ENCODE measurements at places on chromosomes 1 and 21. TPM values are rescaled to one million over a fixed set of nuclear protein-coding genes. Genes with fewer than 3 reads are reported as not detected.

The GBP7 gene
- 0.11 TPM for total RNA-seq

GRCh38 chr1:208047476-208047934 lies 136.6 kb upstream of the CD34 start:
- H3K4me3 ChIP-seq = no peak overlapping the region
- no peak for DNase-seq
- no peak overlapping the region for H3K27ac ChIP-seq
- peaks cover 9% of the 10 kb centered on the region for H3K27me3 ChIP-seq
- H3K36me3 ChIP-seq = no peaks in the 10 kb centered on the region

DNA sequence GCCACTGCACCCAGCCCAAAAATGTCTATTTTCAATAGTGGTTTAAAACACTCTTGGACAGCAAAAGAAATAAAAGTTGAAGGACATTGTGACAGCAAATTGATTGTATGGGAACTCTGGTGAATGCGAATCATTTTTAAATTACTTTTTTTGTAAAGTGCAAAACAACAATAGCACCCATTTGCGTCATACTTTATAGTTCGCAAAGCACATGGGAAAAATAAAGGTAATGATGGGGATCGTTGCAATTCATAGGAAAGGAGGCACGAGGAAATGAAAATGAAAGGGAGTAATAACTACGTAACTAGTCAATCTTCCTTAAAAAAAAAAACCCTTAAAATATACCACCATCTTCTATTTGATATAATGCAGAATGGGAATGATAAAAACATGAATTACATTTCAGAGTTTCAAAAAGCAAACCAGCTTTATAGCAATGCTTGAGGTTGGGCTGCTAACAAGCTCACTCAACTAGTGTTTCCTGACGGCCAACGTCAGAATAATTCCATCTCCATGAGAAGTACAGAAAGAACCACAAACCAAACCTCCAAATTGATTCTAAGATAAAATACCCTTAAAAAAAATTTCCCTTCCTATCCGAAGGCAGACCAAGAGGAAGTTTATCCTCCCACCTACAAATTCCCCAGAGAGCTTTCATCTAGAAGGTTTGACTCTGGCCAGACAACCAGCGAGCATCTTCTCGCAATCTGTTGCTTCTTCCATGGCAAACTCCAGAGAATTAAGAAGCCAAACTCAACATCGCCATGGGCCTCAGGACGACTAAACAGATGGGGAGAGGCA lies at the start of gene EDARADD:
TSS of gene EDARADD (plus strand) at position 606 of the 801 bp plus-strand sequence. CDS start at position 765, 159 bp downstream.
- H3K4me1 ChIP-seq = peaks cover 23% of the 10 kb centered on the region
- peaks cover 43% of the 10 kb centered on the region for H3K27me3 ChIP-seq
- peak; percentile 18 for DNase-seq
- H3K27ac ChIP-seq = peak within 1 kb of the TSS; percentile 43

The LRRC53 gene
- total RNA-seq = not detected

- DNase-seq = no peak
- H3K4me3 ChIP-seq = no peak overlapping the region
- H3K36me3 ChIP-seq = no peaks in the 10 kb centered on the region
- no peaks in the 10 kb centered on the region for H3K4me1 ChIP-seq
Observed at GRCh38 chr1:14345946-14346550, 252.4 kb upstream of the KAZN start.

- no peak overlapping the region for H3K4me3 ChIP-seq
- no peak overlapping the region for H3K27ac ChIP-seq
- no peaks in the 10 kb centered on the region for H3K27me3 ChIP-seq
- H3K36me3 ChIP-seq = no peaks in the 10 kb centered on the region
- no peak for DNase-seq
- no peaks in the 10 kb centered on the region for H3K4me1 ChIP-seq
Observed at GRCh38 chr1:73998348-73998959, 199.5 kb downstream of the LRRIQ3 start.

GRCh38 chr1:77322061-77322900 lies 40.5 kb downstream of the AK5 start:
- H3K4me3 ChIP-seq = no peak overlapping the region
- no peaks in the 10 kb centered on the region for H3K36me3 ChIP-seq
- no peak for DNase-seq
- H3K4me1 ChIP-seq = no peaks in the 10 kb centered on the region
- no peaks in the 10 kb centered on the region for H3K27me3 ChIP-seq

- no peak for DNase-seq
- no peaks in the 10 kb centered on the region for H3K36me3 ChIP-seq
- peaks cover 2% of the 10 kb centered on the region for H3K27me3 ChIP-seq
- no peak overlapping the region for H3K4me3 ChIP-seq
- peaks cover 1% of the 10 kb centered on the region for H3K4me1 ChIP-seq
- no peak overlapping the region for H3K27ac ChIP-seq
Observed at GRCh38 chr1:91929250-91929649, 20.0 kb upstream of the BRDT start.

DNA sequence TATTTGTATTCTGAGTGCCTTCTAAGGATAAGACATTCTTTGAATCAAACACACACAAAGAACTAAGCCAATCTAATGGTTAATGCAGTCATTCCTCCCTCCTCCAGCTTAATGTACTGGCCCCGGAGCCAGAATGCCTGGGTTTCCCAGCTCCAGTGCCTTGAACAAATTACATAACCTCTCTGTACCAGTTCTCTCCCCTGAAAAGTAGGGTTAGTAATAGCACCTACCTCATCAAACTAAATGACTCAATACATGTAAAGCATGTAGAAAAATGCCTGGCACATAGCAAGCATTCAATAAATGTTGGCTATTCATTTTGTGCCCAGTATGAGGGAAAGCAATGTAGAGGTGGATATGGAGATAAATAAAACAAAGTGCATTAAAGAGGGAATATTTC lies 14.0 kb downstream of the C1orf52 start:
- no peaks in the 10 kb centered on the region for H3K27me3 ChIP-seq
- no peak overlapping the region for H3K4me3 ChIP-seq

DNA sequence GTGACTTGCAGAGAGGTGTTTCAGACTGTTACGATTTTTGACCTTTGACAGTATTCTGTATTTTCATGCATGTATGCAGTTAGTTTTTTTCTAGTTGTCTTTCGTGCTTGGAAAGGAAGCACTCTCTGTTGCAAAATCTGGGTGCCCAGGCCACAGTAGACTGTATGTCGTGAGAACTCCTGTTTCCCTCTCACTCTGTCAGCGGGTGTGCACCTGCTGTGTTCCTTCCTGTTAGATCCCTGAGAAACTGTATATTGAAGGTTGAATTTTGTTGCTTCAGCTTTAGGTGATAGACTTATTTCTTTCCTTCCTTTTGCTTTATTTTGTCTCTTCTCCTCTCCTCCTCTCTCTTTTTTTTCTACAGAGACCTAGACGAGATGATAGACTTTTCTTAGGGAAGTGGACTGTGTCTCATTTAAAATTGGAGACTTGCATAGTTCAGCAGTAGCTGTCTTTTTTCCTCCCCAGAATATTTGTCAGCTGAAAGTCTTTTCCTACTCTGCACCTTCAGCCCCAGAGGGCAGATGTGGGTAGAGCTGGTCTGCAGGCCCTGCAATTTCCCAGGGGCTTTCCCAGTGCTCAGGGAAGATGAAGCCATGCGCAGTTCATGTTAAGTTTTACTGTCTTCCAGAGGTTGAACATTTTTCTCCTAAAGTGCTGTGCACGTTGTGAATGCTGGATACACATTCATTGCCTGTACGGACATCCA lies 1.4 kb downstream of the TRAPPC10 start:
- H3K4me3 ChIP-seq = peak overlapping the region; percentile 90
- no peaks in the 10 kb centered on the region for H3K27me3 ChIP-seq
- DNase-seq = peak; percentile 54
- H3K4me1 ChIP-seq = peaks cover 57% of the 10 kb centered on the region
- peak overlapping the region; percentile 87 for H3K27ac ChIP-seq

The FAM78B gene
- total RNA-seq = 0.18 TPM

- no peaks in the 10 kb centered on the region for H3K4me1 ChIP-seq
- peaks cover 17% of the 10 kb centered on the region for H3K27me3 ChIP-seq
- no peak overlapping the region for H3K27ac ChIP-seq
- H3K4me3 ChIP-seq = no peak overlapping the region
- no peaks in the 10 kb centered on the region for H3K36me3 ChIP-seq
Observed at GRCh38 chr1:39625462-39626273, 13.8 kb downstream of the HEYL start.
